ENCODE measurements at places on chromosomes 2 and 18.

DNA sequence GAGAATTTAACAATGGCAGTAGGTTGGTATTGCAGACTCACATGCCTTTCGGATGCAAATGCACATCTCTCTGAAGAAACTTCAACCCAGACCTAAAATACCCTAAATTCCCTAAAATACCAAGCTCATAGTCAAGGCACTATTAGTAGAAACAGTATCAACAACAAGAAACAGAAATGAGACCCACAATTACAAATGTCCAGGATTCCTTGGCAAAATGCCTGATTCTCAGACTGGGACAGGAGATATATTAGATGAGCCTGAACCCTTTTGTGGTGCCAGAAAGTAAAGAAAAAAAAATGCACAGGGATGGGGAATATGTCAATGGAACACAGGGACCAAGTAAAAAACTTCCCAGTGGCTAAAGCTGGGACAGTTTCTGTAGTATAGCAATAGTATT is 77.2 kb downstream of the NAT8 start:
- no peak for DNase-seq

DNA sequence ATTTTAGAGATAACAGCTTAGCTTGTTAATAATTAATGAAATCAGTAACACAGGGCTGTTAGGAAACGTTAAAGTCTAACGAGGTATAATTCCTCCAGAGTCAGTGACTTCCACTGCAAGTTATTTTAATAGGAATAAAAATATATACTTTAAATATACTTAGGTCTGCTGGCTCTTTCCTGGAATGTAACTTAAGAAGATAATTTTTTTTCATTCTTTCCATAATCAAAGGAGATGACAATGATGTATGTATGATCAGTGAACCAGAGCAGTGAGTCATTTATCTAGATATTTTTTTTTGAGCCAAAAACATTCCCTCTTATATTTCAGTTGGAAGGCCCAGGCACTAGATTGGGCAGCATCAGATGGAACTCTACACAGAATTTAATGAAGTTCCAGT is 104.2 kb upstream of the LYPD1 start:
- DNase-seq = no peak

GRCh38 chr2:164794016-164794415 is 47.6 kb downstream of the COBLL1 start:
- DNase-seq = no peak

GRCh38 chr2:203800783-203801182 is 66.8 kb upstream of the CTLA4 start:
- no peak for DNase-seq

- DNase-seq = no peak
Measured at GRCh38 chr18:49757513-49758262, 55.6 kb downstream of the ACAA2 start.

DNA sequence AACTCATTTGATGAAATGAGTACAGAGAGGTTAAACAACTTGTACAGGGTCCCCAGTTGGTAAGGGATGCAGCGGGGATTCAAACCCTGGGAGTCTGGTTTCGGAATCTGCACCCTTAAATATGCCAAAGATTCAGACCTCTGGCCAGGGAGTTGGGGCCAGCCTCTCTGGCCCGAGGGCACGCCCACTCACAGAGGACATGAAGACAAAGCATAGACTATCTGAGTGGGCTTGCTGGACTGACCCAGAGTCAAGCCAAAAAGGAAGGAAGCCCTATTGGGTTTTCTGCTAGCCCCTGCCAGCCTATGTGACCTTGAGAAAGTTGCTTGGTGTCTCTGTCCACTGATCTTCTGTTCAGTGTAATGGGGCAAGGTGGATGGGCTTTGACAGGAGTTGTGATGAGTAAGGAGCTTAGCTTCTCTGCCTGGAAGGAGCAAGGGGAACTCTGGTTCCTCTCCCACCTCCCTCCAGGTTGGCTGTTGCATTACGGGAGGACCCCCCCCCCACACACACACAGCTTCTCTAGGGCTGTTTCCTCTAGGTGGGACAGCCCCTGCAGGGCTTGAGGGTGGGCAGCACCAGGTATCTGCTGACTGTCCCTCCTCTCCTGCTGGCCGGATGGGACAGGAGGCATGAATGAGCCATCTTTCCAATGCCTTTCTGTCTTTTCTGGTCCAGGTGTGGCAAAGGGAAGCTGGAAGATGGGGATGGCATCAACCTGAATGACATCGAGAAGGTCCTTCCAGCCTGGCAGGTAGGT is 131.3 kb downstream of the CTIF start:
- no peak for DNase-seq

DNA sequence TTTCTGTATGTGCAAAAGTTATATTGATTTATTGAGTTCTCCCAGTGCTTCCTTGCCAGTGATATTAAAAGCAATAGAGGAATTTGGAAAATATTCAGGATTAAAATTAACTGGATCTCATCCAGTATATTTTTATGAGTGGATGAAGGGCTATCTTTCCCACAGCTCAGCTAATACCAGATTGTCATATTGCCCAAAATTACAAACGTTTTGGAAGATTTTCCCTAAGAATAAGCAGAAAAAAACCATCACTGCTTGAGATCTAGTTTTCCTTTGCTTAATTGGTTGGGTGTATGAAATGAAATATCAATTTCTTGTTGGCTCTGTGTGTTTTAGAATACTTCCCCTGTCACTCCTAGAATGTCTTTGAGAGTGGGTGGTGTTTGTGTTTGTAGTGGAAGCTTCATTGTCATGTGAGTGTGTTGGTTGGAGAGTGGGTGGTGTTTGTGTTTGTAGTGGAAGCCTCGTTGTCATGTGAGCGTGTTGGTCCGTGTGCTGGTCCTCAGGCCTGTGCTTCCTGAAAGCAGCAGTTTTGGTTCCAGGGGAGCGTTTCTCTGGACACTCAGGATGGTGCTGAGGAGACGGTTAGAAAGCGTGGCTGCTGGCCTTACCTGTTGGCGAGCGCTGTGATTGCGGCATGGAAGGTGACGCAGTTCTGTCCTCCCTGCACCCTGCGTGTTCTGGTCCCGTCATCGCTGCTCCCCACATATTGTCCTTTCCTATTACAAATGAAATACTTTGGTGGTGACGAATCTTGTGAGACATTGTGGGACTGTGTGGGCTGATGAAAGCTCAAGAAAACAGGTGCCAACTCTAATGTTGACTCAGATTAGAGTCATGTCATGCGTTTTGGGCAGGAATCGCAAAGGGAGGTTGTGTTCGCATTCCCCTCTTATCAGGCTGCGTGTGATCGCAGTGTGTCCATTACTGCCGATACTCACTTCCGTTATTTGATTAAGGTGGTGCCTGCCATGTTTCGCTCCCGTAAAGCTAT is 12.4 kb downstream of the ASB1 start:
- DNase-seq = no peak

GRCh38 chr2:24365051-24365450 is 4.7 kb upstream of the ITSN2 start:
- peak; percentile 35 for DNase-seq

GRCh38 chr18:78612318-78612717 is 367.3 kb upstream of the SALL3 start:
- no peak for DNase-seq

DNA sequence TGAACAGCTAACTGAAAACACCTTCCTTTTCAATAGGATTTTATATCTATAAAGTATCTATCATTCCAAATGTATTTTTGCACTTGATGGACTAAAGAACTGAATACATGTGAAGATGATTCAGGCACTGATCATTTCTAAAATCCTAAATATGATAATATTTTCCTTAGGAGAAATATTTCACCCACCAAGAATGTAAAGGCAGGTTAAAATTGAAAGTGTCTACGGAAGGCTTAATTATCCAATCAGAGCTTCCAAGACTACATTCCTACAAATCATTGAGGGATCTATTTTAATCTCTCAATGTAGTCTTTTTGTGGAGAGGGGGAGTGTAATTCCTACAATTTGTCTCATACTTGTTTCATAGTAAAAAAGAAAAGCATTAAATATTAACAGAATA is 3.6 kb downstream of the GALNT3 start:
- DNase-seq = no peak

DNA sequence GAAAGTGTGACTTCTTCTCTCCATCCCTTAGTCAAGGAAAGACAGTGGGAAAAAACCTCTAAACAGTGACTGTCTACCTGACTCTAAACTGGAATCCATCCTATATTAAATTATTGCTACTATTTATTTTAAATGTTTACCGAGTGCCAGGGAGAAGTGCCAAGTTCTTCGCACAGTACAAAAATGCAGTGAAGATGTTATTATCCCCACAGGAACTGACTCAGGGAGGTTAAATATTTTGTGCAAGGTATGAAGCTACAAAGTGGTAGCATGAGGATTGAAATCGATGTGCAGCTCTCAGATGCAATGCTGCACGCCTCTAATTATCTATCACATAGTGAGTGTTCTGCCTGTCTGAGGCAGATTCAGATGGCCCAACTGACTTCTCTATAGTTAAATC is 91.1 kb downstream of the MEP1B start:
- DNase-seq = no peak

DNA sequence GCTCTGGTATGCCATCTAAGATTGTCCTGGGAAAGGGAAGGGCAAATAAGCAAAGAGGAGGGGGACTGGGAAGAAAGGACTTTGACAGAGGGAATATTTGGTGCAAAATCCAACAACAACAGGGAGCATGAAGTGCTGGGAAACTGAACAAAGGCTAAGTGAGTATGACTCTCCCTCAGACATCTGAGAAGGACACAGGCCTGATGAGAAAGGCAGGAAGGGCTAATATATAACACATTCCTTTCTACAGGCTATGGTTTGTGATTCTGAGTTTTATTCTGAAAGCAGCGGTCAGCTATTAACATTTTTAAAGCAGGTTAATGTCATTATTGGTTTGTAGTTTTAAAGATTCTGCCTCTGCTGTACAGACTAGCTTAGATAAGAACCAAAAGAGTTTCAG is 1579.5 kb downstream of the LRP1B start:
- DNase-seq = no peak

DNA sequence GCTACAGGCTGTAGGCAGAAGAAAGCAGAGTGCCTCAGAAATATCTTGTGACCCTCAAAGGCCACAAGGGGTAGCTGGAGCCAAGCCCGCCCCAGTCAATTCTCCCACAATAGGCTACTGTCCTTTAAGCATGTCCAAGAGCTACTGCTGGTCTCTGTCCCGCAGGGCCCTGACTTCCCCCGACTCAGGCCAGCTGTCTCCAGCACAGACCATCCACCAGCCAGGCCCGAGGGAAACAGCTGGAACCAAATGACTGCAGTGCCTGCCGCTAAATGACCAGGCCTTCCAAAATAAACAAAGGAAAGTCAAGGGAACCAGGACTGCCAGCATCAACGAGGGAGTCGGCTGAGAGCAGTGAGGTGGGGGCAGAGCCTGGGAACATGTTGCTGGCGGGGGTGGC is 36.7 kb downstream of the MCFD2 start:
- no peak for DNase-seq

- no peak for DNase-seq
Measured at GRCh38 chr2:16246281-16246850, 306.0 kb downstream of the MYCN start.

DNA sequence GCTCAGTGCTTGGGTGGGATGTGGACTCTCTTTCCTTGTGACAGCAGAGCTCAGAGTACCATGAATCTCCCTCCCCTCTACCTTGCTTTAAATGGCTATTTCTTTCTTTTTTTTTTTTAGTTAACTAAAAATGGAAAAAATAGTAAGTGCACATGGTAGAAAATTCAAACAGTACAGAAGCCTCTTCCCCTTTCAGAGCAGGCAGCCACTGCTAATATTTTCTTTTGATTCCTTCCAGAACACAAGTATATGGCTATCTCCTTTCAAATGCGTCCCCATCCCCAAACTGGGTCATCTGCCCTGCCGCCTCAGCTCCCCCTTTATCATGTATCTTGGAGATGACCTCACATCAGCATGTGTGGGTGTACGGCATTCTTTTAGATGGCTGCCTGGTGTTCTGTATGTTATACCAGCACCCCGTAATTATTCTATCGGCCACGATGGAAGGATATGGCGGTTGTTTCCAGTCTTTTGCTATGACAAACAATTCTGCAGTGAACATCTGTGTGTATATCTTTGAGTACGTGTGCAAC is 70.5 kb upstream of the DLX2 start:
- no peak for DNase-seq

DNA sequence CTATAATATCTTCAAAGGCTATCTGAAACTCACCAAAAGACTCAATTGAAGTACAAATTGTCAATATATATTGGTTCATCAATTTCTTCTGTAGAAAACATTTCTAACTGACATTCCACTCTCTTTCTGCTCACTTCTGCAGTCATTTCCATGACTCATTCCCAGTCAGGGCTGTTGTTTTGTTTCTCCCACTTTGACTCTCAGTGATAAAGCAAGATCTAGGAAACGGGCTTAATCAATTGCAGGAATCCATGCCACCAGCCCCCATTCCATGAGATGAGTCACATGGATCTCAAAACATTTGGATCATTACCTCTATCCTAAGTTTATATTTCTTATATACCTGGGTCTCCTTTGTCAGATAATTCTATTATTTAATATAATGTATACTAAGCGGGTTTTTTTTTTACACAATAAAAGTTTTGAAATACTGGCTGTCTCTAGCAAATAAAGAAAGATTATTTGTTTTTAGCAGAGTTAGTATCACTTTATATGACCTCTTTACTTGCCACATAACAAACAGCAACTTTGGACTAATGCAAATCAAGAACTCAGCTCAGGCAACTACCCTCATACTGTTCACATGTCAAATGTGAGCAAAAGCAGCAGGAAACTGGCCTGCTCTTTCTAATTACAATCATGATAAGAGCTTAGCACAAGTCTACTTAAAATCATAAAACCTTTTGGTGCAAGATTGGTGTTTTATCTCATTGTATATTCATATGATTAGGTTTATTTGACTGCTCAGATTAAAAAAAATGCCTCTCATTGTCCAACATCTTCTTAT is 251.1 kb upstream of the PIK3C3 start:
- DNase-seq = no peak

- no peak for DNase-seq
Measured at GRCh38 chr18:75362435-75362834, 65.1 kb downstream of the SMIM21 start.

- DNase-seq = no peak
Measured at GRCh38 chr2:201021914-201022313, 49.6 kb downstream of the HYCC2 start.

DNA sequence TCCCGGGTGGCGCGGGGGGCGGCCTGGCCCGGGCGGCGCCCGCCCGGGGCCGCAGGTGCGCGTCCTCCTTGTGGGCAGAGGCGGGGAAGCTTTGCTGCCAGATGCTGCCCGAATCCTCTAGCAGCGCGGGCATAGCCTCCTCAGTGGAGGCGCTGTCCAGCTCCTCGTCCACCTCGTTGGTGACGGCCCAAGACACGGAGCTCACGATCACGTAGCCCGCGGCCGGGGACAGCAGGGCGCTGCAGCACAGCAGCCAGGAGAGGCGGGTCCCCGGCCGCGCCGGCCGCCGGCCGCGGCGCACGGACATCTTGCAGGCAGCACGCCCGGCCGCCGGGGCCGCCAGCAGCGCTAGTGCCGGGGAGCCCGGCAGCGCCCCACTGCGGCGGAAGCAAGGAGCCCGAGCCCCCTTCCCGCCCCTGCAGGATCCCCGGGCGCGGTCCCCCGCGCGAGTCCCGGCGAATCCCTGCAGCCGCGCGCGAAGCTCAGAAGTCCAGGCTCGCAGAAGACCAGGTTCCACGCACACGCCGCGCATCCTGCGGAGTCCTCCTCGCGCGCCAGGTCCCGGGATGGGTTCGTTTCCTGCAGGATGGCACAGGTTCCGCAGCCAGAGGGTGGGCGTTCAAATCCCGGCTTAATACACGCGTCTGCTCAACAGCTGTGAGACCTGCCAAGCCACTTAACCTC is at the start of gene CREG2:
CREG2 (minus strand) TSS at position 353 of the 684 bp plus-strand sequence; CDS start at position 307, 46 bp downstream.
- peak; percentile 33 for DNase-seq
